Activated CD8-positive, alpha-beta memory T cell treated with anti-CD3 and anti-CD28 coated beads for 1 hour (primary cell): ENCODE measurements at places on chromosomes 4 and X.

DNA sequence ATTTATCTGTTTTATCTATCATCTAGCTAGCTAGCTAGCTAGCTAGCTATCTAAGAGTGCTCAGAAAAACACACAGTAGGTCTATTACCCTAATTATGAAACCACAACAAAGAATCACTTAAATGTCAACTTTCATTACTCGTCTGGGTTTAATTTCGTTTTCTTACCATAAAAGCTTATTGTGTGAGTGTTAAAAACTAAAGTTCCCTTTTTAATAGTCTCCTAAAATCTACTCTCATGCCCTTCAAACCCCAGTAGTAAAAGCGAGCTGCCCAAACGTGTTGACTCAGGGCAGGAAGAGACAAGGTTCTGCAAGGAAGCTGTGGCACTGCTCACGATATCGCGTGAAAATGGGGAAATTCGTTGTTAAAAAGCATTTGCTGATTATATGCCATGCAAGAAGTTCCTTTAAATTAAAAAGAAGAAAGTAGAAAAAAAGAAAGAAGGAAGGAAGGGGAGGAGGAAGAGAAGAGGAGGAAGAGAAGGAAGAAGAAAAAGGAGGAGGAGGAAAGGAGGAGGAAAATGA lies 595 bp downstream of the MBNL3 start:
- DNase-seq, result no peak

DNA sequence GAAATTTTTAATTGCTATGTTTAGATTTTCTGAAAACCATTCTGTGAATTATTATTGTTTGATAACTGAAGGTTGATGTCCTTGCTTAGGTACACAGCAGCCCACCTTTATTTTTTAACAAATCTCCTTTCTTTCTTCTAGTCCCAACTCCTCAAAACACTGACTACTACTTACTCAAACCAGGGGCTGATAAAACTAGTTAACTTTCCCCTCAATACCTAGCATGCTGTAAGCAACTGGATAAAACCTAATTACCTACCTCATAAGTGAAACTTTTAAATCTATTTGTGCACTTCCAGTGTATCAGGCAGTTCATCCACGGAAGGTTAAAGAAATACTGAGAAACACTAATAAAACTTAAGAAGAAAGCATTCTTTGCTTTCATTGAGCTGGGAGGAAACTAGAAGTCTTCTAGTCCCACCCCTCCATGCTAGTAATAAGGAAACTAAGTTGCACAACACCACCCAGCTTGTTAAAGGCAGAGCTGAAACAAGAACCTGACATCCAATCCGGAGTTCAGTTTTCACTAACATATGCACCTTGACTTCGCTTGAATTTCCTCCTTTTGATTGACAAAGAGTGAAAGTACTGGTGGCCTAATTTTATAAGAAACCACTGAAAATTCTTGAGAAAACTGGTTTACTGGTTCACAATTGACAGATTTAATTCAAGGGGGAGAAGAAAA lies 180.2 kb upstream of the TET2 start:
- no peak for DNase-seq

GRCh38 chr4:81676537-81676936 lies 204.8 kb upstream of the RASGEF1B start:
- DNase-seq, result no peak

- no peak for DNase-seq
Measured at GRCh38 chr4:107586371-107586770, 133.7 kb downstream of the PAPSS1 start.

DNA sequence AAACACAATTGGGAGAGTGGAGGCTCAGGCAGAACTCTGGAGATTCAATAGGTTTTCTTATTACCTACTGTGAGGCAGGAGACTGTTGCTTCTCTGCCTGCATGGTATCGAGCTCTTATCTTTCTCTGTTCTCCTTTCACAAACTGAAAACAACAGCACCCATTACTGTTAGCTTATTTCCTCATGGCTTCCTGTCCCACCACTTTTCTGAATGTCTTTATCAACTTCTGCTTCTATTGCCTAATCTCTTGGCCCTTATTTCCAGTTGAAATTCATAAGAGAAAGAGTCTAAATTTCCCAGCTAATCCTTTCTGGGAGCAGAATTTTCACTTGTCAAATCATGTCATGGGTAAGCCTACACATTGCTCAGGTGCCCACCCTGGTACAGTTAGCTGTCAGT lies 46.8 kb upstream of the NDST3 start:
- no peak for DNase-seq

DNA sequence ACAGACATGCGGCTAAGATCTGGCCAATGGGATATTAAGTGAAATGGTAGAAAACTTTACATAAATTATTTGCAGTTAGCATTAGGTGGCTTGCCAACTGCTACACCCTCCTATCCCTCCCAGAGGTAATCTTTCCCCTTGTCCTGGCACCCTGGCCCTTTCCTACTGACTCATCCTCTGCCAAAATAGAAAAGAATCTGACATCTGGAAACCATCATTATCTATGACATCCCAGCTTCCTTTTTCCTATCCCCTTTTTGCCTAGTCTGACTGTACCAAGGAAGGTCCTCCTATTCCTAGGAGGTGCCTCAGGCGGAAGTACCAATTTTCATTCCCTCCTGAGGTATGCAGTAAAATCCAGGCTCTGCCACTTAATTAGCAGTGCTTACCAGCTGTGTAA lies 163.6 kb upstream of the KLF3 start:
- no peak for DNase-seq

DNA sequence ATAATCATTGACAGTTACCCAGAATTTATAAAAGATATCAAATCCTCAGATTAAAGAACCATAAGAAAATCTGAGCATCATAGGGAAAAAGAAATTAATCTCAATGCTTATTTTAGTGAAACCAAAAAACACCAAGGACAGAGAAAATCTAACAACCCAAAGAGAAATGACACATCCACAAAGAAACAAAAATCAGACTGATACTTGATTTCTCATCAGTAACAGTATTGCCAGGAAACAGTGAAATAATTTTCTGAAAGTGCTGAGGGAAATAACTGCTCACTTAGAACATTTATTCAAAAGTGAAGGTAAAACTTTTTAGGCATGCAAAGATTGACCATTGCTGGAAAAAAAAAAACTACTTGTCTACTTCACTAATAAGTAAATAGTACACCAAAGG lies 10.6 kb downstream of the MOSPD2 start:
- DNase-seq, result no peak

GRCh38 chr4:8830611-8831200 lies 40.9 kb downstream of the HMX1 start:
- no peak for DNase-seq
